ENCODE measurements at places on chromosomes 16 and 17.

DNA sequence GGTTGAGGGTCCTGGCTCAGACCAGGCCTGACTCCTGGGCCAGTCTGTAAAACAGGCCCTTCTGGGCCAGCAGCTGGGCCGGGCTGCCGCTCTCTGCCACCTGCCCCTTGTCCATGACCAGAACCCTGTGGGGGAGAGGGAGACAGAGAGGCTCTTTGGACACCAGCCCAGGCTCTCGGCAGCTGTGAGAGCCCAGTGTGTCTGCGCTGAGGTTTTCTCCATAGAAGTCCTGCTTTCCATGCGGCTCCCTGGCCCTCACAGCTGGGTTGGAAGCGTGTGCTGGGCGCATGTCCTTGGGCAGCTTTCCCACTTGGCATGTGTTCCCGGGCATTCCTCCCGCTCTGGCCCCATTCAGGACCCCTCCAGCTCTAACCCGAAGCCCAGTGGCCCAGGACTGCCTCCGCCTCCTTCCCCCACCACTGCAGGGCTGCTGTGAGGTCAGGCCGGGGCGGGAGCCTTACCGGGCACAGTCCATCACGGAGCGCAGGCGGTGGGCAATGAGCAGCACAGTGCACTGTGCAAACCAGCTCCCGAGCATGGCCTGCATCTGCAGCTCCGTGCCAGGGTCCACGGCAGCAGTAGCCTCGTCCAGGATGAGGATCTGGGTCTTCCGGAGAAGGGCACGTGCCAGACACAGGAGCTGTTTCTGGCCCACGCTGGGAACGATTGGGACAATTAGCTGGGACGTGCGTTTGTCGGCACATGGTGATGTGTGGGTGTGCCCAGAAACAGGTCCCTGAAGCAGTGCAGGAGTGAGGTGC lies 73.0 kb downstream of the ABCC6 start:
- DNase-seq = no peak

DNA sequence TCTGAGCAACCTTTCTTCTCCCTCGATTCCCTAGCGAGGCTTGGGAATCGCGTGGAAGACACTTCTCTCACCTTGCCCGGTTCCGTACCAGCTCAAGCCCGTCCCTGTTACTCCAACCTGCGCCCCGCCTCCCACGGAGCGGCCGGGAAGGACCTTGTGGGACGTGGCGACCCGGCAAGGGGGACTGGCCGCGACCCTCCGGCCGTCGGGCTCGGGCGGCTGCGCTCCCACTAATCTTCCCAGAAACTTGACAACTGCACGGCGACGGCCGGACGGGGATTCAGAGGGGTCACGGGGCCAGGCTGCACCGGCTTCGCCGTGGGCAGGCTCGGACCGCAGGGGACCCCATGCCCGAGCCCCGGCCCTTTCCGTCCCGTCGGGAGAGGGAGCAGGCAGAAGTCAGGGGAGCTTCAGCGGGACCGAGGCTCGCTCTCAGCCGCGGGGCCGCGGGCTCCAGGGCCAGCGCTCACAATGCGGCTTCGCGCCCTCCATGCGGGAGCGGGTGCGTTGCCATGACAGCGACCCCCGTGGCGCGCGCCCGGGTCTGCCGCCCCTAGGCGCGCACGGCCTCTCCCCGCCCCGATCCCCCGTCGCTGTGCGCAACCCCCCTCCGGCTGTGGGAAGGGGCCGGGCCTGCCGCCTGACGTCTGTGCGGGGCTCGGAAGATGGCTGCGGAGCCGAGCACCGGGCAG lies at the start of gene SGSM2:
Gene SGSM2 (plus strand): TSS at position 650 of the 692 bp plus-strand sequence. CDS start 188 bp downstream, outside the sequence.
- peak; percentile 63 for DNase-seq

DNA sequence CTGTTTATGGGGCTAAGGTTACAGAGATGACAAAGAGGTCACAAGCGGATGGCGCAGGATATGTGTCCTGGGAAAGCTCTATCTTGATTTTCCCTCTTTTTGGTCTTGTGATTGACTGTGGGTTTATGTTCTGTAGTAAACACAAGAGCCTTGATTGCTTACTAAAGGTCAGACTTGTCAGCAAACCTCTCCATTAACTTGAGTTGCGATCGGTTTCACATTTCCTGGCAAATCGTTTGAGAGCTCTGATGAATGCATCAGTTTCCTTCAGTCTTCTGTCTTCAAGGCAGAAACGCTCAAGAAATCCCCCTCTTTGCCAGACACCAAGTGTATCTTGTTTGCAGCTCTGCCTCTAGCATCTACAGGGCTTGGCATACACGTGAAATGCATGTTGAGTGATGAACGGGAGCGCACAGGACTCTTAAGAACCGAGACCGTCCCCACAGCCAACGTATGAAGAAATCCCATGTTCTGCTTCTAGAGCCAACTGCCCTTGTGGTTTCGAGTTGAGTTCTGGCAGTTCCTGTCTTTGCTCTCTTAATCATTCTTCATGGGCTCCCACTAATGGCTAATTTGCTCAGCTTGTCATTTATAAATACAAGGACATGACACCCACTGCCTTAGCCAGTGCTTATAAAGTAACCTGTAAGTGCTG lies 143.3 kb downstream of the PITPNC1 start:
- no peak for DNase-seq

DNA sequence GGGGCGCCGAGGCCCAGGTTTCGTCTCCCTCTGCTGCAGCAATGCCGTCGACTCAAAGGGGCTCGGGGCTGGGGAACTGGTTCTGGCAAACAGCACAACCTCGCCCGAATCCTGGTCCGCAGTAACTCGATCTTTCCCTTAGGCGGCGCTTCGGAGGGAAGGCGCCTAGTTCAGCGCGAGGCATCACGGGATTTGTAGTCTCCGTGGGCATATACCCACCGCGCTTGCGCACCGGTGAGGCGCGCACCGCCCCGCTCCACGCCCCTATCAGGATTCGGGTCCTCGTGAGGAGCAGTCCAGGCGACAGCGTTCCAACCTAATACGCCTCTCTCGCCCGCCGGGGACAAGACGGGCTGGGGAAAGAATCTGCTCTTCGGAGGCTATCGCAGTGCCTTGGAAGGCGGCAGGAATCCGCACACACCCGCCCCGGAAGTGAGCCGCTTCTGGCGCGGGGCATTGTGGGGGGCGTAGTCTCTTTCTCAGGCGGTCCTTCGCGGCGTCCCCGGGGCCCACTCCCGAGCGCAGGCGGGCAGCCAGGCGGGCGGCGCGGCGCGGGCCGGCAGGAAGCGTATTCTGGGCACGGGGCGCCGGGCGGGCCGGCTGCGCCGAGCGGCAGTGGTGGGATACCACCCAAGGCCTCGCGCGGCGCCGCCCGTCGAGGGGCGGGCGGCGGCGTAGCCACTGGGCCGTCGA lies at the start of gene THAP11:
Gene THAP11 (plus strand): TSS at position 505 of the 693 bp plus-strand sequence. CDS start 235 bp downstream, outside the sequence.
- DNase-seq = peak; percentile 88
